CD8-positive, alpha-beta T cell (primary cell): ENCODE measurements at places on chromosomes 6 and 20.

DNA sequence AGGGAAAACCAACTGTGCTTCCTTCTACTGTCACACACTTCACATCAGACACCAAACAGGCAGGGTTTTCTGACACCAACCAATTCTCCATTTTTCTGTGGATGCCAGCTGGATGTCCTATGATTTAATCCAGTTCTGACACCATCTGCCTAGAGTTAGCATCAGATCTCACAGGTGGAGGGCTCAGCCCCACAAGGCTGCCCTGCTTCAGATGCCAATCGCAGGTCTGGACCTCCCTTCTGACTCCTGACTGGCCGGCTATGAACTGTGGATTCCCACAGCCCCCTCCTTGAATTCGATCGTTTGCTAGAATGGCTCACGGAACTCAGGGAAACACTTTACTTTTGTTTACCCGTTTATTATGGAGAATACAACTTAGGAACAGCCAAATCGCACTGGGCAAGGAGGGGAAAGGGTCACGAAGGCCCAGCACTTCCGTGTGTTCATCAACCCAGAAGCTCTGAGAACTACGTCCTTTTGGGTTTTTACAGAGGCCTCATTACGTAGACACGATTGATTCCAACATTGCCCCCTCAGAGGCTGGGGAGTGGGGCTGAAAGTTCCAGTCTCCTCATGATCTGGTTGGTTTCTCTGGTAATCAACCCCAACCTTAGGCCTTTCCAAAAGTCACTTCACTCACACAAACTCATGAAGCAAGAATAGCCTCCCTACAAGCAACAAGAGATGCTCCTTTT is 25.4 kb upstream of the MAS1 start:
- DNase-seq = no peak

DNA sequence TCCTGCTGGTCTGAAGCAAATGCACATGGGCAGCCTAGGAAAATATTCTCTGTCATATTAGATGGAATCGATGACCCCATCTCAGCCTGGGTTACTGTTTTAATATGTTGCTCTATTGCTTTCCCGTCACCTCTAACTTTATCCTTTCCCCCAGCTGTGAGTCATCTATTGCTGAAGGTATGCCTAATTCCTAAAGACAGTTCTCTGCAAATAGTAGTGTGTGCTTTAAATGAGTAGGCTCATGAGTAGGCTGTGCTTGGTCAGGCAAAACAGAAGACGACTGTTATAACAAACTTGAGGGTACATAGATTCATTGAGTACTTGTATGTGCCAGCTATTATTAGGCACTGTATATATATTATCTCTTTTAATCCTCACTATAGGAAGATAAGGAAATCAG is 47.2 kb downstream of the CTNNBL1 start:
- no peak for DNase-seq

DNA sequence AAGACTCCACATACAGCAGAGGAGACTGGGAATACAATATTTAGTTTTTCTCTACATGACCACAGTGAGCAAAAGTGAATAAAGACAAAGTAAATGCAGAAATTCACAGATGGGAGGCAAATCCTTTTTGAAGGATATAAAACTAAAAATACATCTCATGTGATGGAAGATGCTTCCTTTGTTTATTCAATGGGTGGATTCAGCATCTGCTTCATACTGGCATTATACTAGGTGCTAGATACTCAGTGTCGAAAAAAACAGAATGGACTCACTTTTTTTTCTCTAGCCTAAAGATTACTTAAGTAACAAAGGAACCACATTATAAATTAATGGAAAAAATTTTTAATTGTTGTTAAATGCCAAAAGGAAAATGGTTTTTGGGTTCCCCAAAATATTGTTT is 216.2 kb downstream of the TRDN start:
- DNase-seq = no peak

DNA sequence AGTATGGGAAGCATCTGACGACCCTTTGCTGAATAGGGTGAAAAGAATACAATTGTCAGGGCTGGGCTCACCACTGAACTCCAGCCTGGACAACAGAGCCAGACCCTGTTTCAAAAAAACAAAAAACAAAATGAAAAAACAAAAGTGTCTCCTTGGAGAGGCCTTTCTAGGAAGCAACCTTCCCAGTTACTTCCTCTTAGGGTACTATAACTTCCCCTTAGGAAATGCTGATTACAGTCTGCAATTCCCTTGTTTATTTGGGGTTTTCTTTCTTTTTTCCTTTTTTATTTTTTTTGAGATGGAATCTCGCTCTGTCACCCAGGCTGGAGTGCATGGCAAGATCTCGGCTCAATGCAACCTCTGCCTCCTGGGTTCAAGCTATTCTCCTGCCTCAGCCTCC is 20.5 kb upstream of the TTPAL start:
- DNase-seq = no peak

DNA sequence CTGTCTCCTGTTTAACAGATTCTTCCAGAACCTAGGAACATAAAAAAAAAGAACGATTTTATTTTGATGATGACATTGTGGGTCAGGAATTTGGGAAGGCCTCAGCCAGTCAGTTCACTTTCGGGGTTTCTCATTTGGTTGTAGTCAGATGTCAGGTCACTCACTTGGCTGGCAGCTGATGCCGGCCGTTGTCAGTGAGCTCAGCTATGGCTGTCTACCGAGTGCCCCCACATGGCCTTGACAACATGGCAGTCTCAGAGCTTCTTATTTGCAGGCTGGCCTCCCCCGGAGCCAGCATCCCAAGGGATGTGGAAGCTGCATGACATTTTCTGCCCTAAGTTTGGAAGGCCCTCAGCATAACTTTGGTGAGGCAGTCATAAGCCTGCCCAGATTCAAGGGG is 11.5 kb downstream of the RNF217 start:
- DNase-seq = no peak

DNA sequence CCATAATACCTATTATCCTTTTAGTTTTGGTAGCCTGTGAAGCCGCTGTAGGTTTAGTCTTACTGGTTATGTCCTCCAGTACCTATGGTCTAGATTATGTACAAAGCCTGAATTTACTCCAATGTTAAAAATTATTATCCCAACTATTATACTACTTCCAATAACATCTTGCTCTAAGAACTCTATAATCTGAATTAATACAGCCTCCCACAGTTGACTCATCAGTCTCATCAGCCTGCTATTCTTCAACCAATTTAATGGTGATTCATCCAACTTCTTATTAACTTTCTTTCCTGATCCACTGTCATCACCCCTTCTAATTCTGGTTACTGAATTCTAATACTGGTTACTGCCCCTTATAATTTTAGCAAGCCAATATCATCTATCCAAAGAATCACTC is 370.3 kb upstream of the OPRM1 start:
- DNase-seq = no peak

DNA sequence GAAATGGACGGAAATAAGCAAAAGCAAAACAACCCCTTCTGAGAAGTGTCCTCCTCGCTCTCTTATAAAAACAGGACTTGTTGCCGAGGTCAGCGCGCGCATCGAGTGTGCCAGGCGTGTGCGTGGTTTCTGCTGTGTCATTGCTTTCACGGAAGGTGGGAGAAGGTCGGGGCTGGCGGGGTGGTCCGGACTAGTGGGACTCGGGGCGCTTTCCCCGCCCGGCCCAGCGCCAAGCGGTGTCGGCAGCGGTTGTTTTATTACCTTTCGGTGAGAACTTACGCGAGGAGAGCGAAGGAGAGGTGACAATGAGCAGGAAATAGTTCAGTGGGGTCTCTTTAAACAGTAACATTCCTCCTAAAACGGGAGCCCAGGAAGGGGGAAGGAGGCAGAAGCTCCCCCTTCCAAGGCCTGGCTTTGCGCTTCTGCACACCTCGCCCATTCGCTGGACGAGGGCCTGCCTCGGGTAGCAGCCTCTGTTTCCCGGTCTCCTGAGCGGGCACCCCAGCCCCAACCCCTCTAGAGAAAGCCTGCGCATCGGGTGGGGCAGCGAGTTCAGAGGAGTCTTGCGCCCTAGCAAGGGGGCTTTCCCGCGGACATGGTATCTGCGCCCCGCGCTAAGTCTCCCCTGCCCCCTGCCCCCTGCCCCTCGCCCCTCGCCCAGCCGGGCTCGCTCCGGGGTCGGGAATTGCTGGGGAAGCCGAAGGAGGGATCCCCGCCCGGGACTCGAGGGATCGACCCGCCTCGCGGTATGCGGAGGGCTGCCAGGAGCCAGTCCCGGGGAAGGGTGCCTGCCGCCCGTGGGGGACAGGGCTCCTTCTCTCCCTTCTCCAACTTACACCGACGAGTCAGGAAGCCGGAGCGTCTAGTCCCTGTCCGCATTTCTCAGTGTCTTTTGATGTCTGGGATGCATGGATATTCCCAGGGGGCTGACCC is 1.2 kb upstream of the TBXT start:
- no peak for DNase-seq

GRCh38 chr6:38215225-38215624 is 395.7 kb downstream of the ZFAND3 start:
- DNase-seq = no peak

DNA sequence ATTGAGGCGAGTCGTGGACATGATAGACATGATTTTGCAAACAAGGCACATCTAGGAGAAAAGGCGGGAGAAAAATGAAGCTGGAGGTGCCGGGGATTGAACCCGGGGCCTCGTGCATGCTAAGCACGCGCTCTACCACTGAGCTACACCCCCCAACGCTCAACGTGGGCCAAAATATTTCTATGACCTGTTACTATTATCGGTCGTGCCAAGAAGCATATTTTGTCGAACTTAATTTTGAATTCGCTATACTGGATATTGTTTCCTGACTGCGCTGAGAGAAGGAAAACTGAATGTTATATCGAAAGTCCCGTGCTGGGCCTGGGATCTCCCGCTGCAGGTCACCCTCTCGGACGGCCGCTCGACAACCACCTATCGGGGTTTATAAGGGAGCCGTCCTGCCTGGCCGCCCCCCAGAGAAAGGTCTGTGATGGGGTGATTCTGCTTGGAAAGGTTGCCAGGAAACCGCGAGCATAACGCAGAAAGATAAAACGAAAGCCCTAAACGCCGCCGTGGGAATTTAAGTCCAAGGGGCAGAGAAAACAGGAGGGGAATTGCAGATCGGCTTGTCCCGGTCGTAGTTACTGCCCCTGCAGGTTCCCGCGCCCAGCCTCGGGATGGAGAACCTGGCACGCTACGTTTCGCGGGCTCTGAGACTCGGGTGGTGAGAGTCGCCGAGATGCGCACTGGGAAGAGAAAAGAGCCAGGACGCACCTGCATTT is 60.0 kb downstream of the TRIM27 start:
- DNase-seq = peak; percentile 82

DNA sequence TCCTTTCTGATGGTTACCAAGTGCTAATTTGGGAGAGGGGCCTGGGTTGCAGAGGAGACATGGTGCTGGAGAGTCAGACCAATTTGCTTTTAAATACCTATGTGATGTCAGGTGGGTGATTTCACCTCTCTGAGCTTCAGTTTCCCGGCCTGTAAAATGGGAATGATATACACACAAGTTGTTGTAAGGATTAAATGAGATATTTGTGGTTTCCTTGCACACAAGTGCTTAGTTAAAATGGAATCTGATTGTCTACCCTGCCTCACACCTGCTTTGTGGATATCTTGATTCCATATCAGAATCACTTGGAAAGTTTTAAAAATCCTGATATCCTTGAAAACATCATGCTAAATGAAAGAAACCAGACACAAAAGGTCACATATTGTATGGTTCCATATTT is 44.5 kb downstream of the SCAND1 start:
- DNase-seq = no peak

- no peak for DNase-seq
Observed at GRCh38 chr20:20188647-20189046, 136.3 kb downstream of the CFAP61 start.

GRCh38 chr6:118460958-118461470 is 87.1 kb upstream of the PLN start:
- DNase-seq = no peak

GRCh38 chr6:96749891-96750290 is 87.4 kb downstream of the GPR63 start:
- DNase-seq = no peak
